ENCODE measurements at places on chromosomes 4 and X.

DNA sequence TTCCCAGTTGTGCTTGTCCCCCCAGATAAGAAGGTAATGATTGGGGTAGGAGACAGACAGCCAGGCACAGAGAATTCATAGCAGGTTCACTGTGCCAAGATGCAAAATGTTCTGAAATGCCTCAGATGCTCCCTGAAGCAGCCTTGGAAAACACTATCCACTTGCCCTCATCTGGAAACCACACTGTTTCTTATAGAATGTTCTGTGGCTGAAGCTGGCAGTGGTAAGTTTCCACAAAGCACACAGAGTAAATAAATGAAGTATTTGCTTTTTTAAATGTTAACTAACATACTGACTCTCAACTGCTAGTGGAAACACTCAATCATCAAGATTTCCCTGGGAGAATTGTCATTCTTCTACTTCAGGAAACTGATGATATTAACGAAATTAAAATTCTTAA, 311.4 kb downstream of the PRDM5 start:
- no peak for DNase-seq

DNA sequence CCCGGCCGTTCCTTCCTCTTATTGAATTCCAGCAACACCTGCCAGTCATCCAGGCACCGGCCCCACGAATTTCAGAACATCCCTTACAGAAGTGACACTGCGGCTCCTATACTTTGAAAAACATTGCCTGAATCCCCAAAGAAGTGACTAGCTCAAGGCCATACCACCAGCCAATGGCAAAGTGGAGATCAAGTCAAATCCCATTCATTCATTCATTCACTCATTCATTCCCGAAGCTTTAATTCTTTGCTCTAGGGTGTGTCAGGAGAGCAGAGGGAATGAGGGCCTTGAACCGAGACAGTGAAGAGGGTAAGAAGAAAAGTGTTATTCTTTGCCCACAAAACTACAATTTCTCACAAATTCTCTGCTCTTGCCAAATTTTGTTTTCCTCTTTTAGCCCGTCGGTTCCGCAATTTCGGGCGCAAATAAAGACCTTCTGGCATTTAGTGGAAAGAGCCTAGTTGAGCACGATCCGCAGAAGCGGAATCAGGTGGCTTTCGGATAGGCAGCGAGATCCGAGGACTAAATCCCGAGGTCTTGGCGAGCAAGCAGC, 824 bp upstream of the HMGB3 start:
- DNase-seq: no peak

GRCh38 chr4:88585917-88586316, 6.4 kb upstream of the HERC3 start:
- DNase-seq: no peak

GRCh38 chr4:12778706-12779105, 705.4 kb downstream of the RAB28 start:
- no peak for DNase-seq

DNA sequence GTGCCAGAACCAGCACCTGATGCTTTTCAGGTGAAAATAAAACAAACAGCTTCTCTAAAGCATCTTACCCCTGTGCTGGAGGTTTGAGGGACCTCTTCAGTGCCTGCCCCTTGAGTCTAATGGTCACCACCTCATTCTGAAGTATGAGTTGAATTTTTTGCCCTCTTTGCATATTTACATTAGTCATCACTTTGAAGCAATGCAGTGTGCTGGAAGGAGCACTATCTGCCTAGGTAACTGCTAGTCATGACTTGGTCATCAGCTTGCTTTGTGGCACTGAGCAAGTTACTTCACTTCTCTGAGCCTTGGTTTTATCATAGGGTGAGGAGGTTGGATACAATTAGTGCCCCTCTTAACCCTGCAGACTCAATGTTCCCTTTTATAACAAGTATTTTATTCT, 44.9 kb downstream of the SPATA18 start:
- DNase-seq: no peak

All from stimulated activated CD8-positive, alpha-beta memory T cell treated with anti-CD3 and anti-CD28 coated beads, Interleukin-7, amount 100 ng/mL, for 4 hours (primary cell).